ENCODE measurements at places on chromosomes 5 and 9.

DNA sequence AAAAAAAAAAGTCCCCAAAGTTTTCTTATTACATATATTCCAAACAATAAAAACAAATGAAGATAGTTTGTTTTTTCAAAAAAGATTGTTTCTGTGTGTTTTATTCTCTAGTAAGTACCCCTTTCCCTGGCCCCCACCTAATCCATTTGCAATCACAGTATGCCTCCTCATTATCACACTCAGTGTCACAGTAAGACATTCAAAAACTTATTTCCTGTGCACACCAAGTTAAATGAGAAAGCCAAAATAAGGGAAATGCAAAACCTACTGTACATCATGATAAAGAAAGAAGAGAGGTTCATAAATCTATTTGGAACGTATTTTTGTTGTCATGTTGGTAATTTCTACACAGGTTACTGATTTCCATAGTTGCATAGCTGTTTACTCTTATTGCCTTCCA lies 62.3 kb downstream of the ST8SIA4 start:
- no peak for DNase-seq

GRCh38 chr9:94932652-94933510 lies 206.4 kb downstream of the AOPEP start:
- DNase-seq = no peak

- no peak for DNase-seq
Observed at GRCh38 chr5:1764606-1764960, 35.1 kb downstream of the MRPL36 start.

DNA sequence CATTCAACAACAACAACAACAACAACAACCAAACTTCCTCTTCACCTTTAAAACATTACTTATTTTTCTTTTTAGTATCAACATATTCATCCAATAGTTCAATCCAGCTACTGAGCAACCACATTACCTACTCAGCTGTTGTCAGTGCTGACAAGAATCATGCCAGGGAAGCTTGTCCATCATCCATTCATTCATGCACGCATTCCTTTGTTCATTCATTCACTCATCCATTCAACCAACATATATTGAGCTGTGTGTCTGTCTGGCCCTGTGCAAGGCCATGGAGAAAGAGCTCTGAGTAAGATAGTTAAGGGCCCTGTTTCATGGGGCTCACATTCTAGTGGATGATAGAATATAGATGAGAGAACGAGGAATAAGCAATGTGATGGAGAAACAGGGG lies 80.2 kb upstream of the TBC1D2 start:
- DNase-seq = no peak

DNA sequence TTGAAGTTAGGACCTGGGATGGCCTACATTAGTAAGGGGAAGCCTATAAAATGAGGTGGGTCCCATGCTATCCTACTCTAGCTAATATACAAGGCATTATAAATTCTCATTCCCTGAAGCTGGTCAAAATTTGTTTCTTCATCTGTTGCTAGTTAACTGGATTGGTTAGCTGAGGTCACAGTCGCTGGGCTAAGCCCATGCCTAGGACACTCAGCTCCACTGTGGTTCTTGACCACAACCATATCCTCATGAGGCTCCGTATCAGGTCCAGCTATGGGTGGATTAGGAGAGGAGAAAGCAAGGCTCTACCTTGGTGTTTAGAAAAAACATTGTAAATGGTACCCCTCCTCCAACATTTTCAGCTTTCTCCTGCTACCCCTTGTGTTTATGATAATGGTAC lies 52.8 kb upstream of the RAI14 start:
- no peak for DNase-seq

- DNase-seq = no peak
Observed at GRCh38 chr9:27430750-27431535, 93.1 kb upstream of the IFNK start.

DNA sequence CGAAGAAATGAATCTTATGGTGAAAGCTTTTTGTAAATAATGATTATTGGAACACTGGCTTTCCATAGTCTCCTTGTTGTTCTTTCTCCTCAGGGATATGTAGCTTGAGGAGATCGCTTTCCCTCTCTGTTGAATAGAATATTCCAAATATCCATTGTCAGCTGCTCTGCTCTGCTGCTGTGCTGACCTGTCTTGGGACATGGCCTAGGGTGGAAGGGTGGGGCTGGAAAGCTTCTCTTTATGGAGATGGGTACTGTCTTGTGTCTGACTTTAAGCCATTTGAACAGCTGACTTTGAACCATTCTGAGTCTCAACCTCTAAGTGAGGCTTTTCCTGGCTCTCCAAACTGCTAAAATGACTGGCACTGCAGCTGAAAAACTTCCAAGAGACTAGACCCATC lies 135.8 kb downstream of the PLCXD3 start:
- DNase-seq = no peak

DNA sequence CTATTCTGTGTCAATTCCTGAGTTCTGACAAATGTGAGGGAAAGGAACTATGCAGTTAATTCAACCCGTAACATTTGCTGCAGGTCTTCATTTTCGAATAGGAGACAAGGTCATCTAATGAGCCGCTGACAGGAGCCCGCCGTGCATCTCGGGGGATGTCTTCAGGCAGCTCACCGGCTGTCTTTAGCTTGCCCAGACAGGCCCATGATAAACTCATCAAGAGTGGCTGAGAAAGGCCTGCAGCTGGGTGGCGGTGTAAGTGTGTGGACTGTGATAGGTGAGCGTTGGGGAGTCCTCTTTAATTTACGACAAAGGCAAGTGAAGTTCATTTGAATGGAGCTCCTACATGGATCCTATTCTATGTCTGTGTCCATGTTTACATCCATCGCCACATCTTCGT lies 190.5 kb downstream of the ADCY2 start:
- no peak for DNase-seq

DNA sequence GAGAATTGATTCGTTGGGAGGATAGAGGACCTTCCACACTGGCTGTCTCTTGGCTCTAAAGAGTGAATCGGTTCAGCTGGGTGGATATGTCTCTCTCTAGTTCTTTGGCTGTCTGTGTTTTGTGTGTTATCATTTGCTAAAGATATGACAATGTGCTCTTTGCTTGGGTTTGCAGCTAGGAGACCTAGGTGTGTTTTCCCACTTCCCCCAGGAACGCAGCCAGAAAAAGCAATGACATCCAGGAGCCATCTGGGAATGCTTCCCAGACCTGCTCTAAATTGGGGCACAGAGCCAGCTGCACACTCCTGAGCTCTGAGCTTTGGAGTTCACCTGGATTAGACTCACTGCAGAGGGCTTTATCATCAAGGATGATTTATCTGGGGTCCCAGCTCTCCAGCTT lies 12.8 kb upstream of the PDZD2 start:
- no peak for DNase-seq

- DNase-seq = no peak
Observed at GRCh38 chr5:139886213-139886612, 90.6 kb downstream of the PSD2 start.

- no peak for DNase-seq
Observed at GRCh38 chr5:108484035-108484434, 102.1 kb upstream of the FBXL17 start.

DNA sequence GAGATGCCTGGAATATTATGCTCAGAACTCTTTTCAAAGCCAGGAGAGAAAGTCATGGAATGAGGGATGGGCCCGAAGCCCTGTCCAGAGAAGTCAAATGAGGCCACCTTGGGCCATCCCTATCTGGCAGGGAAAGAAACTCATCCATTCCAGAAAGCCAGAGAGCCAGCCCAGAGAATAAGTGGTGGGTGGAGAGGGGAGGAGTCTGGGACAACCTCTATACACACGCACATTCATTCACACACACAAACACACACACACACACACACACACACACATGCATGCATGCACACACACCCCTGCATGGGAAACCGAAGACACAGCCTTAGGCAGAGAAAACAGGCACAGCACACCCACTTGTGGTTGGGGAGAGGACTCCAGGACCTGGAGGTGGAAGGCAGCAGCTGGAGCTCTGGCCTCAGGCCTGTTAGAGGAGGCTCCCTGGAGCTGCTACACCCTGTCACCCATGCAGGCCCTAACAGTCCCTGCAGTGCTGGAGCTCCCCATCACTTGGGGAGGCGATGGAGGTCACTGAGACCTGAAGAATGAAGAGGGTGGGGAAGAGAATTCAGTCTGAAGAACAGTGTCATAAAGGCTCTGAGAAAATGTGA lies 38.0 kb downstream of the TGFBI start:
- peak; percentile 35 for DNase-seq

- DNase-seq = no peak
Observed at GRCh38 chr5:150765011-150765798, 6.4 kb upstream of the DCTN4 start.

DNA sequence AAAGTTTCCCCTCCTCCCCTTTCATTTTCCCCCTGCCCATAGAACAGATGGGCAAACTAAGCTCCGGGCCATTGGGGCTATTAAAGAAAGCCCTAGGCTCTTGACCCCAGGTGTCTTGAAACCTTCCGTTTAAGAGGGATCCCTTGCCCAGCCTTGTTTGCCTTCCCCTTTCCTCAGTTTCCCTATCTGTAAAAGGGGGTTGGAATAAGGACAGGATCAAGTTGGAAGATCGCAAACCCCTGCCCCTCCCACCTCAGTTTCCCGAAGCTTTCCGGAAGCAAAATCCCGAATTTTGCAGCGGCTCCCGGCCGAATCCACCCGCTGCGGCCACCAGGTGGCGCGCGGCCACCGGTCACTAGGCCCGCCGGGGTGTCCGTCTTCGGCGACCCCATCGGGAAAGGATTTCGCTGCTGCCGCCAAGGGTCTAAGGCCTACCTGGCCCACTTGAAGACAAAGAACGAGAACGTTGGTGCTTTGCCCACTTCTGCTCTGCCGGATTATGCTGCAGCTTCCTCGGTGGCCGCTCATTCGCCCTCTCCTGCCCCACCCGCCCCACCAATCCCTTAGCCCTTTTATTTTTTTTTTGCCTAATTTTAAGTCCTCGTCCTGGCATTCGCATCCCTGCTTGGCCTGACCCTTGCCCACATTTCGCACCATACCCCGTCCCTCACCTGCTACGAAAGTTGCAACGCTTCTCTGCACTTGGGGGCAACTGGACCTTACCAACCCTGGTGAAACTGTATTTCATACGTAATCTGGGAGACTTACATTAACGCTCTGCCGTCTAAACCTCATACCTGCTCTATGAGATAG lies 962 bp upstream of the NR6A1 start:
- peak; percentile 79 for DNase-seq

GRCh38 chr5:179219661-179220620 lies 125.3 kb downstream of the ADAMTS2 start:
- DNase-seq = no peak

DNA sequence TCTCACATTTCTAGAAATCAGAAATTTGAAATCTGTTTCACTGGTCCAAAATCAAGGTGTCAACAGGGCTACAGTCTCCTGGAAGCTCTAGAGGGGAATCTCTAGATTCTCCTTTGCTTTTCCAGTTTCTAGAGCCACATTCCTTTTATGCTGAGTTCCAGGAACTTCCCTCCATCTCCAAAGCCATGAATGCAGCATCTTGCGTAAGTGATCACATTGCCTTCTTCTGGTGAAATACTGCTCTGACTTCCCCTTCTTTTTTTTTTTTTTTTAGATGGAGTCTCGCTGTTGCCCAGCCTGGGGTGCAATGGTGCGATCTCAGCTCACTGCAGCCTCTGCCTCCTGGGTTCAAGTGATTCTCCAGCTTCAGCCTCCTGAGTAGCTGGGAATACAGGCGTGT lies 23.8 kb downstream of the GDA start:
- no peak for DNase-seq

DNA sequence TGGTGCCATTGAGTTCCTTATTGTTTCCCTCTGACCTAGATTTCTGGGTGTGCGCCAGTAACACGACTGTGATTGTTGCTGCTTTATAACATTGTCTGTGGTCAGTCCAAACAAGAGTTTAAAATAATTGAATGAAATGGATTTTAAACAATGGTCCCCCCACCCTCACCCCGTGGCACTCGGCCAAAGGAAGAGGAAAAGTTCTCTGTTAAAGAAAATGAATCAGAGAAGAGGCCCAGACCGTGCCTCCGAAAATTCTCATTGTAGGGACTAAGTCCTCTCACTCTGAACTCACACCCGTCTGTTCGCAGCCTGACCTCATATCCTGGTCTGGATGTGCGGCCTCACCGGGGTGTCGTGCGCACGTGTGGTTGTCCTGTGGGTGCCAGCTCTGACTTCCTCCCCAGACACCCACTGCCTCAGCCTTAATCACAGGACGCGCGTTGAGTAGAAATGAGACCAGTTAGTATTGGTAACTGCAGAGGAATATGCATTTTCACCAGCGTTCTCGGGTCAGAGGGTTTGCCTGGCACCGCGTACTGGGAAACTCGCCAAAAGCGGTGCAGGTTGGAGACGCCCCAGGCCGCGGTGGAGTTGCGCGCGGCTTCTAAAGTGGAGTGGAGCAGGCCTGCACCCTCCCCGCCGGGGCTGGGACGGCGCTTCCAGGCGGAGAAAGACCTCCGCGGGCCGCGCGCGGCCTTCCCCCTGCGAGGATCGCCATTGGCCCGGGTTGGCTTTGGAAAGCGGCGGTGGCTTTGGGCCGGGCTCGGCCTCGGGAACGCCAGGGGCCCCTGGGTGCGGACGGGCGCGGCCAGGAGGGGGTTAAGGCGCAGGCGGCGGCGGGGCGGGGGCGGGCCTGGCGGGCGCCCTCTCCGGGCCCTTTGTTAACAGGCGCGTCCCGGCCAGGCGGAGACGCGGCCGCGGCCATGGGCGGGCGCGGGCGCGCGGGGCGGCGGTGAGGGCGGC lies at the start of gene ABL1:
Gene ABL1 (plus strand): TSS at position 884 of the 966 bp plus-strand sequence. CDS start 193 bp downstream, outside the sequence.
- DNase-seq = peak; percentile 96

- peak; percentile 72 for DNase-seq
Observed at GRCh38 chr5:159133041-159133741, 33.5 kb upstream of the EBF1 start.

DNA sequence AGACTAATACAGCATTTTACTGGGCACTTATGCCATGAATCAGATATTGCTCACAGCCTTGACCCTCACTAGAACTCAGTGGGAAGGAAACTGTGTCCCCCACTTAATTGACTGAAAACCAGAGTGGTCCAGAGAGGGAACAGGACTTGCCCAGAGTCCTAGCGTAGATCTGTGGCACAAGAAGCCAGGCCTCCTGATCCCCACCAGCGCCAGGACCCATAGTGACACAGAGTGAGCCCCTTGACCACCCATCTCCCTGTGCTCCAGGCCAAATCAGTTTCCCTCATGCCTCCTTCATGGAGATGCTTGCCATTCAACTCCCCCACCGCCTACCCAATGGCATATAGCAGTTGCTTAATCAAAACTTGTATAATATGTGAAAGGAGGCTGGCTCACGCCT lies 8.3 kb downstream of the KIF12 start:
- peak; percentile 15 for DNase-seq

GRCh38 chr5:116747881-116748280 lies 173.3 kb upstream of the SEMA6A start:
- no peak for DNase-seq

DNA sequence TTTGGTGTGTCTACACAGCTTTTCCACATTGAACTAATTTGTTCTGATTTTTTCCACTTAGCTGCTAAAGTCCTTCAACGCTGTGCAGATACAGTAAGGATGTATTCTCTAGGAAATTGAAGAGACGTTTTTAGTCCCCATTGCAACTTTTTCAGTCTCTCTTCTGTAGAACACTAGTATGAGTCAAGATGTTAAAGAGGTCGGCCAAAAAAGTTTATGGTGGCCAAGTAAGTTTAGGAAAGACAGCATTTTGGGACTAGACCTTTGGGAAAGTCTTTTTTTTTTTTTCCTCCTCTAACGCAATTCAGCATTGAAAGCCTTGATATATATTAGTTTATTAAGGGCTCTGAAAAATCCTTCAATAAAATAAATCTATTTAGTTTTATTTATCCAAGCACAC lies 243.5 kb upstream of the FBXL7 start:
- no peak for DNase-seq

- peak; percentile 12 for DNase-seq
Observed at GRCh38 chr5:175457466-175457865, 13.5 kb upstream of the DRD1 start.

- DNase-seq = no peak
Observed at GRCh38 chr9:98995059-98995671, 51.5 kb downstream of the COL15A1 start.

GRCh38 chr5:59598547-59598874 lies 295.0 kb downstream of the PDE4D start:
- DNase-seq = no peak
